ENCODE measurements at places on chromosomes 11 and 22.

GRCh38 chr11:132177106-132177505, 806.7 kb downstream of the NTM start:
- ATAC-seq = no peak

- ATAC-seq = no peak
These were observed 13.4 kb downstream of the SAMM50 start for GRCh38 chr22:43968614-43969013.

DNA sequence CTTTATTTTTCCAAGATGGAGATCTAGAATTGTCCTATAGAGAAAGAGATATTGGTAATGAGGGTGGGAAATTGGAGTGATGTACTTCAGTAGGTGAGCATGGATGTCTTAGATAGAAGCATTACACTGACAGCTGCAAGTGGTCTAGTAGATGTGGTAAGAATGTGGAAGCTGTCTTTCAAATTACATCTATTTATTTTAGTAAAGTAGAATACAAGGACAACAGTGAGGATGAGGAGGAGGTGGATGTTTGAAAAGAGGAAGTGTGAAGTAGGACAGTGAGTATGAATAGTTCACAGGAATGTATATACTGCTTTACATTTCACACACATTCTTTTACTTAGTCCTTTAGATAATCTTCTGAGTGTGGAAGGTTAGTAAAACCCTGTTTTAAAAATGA, 64.2 kb downstream of the HIPK3 start:
- no peak for ATAC-seq

- no peak for ATAC-seq
These were observed 78.4 kb downstream of the HSD17B12 start for GRCh38 chr11:43758927-43759326.

GRCh38 chr11:128796270-128796669, 70.8 kb downstream of the KCNJ1 start:
- no peak for ATAC-seq

Data from gastroesophageal sphincter (tissue), 4 donors.